AG08396 (cell line): ENCODE measurements at places on chromosomes 4 and X.

DNA sequence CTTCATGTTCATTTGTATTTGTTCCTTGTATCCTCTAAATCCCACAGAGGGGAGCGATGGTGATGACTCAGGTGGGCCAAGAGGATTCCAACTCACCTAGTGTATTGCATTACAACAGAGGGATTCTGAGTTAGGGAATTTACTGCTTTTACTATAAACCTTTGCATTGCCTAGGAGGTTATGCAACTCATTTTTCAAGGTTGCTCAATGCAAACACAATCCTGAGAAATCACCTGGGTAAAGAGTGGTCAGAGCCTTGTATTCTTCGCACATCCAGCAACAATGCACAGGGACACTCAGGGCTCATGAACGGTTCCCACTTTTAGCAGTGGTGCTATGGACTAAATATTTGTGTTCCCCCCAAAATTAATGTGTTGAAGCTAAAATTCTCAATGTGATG is 28.6 kb upstream of the LSM6 start:
- DNase-seq = no peak

- DNase-seq = no peak
Observed at GRCh38 chrX:132023896-132024386, 839 bp downstream of the STK26 start.

GRCh38 chr4:53734182-53734581 is 142.9 kb upstream of the LNX1 start:
- DNase-seq = no peak

GRCh38 chr4:128665514-128665913 is 144.0 kb upstream of the JADE1 start:
- DNase-seq = no peak

DNA sequence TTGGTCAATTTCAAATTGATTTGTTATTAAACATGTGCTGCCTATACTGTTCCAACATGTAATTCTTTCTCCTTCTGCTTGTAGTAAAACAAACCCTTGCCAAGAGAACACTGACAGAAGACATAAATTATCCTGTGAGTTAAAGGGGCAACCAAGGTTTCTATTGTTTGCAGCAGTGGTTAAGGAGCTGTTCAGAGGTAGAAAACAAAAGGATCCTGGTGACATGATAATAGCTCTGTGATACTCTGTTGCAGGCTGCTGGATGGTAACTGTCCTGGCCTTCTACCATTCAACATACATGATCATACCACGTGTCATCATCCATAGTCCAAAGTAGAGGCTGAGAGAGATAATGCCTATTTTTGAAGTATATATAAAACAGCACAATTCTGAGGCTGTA is 75.8 kb upstream of the F9 start:
- no peak for DNase-seq

DNA sequence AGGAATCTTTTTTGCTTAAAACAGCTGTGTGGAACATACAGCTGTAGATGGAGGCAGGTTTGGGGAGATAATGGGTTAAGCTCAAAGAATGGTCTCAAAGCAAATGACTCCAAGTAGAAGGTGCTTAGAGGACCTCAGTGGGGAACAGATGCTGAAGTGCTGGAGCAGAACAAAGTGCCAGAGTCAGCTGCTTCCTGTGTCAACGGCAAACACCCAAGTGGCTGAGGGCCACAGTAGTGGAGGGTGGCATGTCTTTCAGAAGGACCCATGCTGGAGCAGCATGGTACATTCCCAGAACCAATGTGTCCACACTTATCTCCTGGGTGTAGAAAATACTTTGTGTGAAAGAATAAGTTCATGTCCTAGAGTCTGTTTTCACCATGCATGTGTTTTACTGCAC is 197.5 kb downstream of the CCNG2 start:
- no peak for DNase-seq
